Fibroblast of skin of back (primary cell): ENCODE measurements at places on chromosomes 1 and 21.
A peak's percentile ranks its signal among the peaks of the same experiment; 100 is the strongest.

GRCh38 chr1:1892079-1892762 is 1.3 kb upstream of the GNB1 start:
- no peak for DNase-seq

GRCh38 chr1:114540272-114540671 is 29.3 kb upstream of the TRIM33 start:
- DNase-seq, result no peak

DNA sequence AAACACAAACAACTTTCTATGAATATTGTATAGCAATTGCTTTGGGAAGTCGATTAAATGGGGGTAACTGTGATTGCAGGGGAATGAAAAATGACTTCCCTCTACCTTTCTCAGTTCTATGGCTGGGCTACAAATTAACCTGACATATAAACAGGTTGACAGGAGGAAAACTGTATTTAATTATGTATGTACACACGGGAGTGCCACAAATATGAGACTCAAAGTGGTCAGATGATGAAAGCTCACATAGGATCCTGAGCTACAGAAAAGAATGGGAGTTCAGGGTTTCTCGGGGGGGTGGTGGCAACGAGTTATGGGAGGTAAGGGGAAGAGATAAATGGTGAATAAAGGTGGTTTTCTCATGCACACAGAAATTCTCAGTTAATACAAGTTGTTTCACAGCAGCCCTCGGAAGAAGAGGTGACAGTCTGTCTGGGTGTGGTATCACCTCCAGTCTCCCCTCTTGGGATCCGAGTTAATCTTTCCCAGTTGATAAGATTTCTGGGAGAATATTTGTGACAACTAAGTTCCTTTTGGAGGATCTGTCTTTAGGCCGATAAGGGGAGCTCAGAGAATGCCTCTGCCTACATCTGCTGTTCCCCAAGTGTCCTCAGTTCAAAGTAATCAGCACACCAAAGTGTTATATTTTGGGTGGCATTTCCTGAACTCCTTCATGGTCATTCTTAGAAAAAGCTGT is 26.3 kb downstream of the GADD45A start:
- DNase-seq, result no peak

DNA sequence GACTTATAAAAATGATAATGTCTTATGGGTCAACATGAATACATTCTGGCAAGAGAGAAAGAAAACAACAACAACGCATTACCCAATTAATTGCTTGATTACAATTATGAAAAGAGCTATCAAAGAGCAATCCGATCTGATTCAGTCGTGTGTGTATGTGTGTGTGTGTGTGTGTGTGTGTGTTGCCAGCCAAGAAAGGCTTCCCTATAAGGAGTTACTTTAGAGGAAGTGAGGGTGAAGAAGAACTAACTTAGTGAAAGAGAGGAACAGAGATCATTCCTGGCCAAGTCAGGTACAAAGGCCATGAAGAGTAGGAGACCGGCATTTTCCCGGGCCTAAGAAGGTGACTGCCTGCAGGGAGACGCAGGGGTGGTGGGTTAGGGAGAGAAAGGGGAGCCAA is 9.4 kb downstream of the TMEM35B start:
- DNase-seq, result no peak

DNA sequence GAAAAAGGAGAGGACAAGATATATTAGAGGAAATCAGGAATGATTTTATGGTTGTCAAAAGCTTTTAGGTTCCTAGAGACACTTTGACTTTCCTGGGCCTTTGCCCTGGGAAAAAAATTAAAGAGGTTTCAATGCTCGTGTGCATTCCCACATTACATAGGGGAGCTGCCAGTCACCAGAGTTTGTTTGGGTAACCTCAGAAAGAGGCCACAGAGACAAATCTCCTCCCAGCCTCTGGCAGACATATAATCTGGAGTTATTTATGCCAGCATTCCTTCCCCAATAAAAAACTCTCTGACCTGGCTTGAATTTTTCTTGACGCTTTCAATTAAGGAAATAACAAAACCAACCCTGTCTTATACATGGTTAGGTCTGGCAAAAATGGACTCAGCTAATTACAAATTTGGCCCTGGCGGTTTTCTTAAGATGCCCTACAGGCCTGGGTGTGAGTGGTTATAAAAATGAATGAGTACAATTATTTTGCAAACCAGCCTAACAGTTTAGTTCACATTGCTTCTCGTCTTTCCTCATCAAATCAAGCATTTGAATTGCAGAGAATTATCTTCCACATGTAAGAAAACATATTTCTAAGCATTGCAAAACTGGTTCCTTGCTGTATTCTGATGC is 63.7 kb downstream of the WLS start:
- DNase-seq, result peak; percentile 68

GRCh38 chr1:75135573-75136194 is 1.5 kb downstream of the LHX8 start:
- DNase-seq, result no peak

DNA sequence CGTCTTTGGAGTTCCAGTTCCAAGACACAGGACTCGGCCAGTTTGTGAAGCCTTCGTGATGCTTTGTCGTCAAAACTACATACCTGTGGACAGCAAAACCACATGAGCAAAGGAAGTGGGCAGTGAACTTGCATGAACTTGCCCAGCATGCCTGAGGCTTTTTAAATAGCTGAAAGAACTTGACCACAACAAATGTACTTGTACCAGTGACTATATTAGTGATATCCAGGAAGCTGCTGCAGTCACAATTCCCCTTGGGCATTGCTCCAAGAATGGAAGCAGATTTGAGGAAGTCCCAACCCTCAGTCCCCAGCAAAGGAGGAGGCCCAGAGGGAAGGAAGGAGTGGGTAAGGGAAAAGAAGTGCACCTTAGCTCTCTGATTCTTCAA is 2.6 kb downstream of the FUCA1 start:
- DNase-seq, result peak; percentile 5
